Epithelial cell of umbilical artery (primary cell): ENCODE measurements at places on chromosomes 13 and 19. TPM values are rescaled to one million over a fixed set of nuclear protein-coding genes. Genes with fewer than 3 reads are reported as not detected.

The ZFP36 gene
- 0.32 TPM in 1 of 2 replicates, not detected in the other for total RNA-seq

The C5AR2 gene
- not detected in 2 replicates for total RNA-seq

The RNF113B gene
- total RNA-seq: not detected in 2 replicates

The SMG9 gene
- total RNA-seq: 3.2 and 6.1 TPM in 2 replicates

The CGB3 gene
- total RNA-seq: not detected in 2 replicates

The NKPD1 gene
- 0.30 and 0.32 TPM in 2 replicates for total RNA-seq

The GIPC3 gene
- 0.30 and 0.32 TPM in 2 replicates for total RNA-seq

The GAMT gene
- 18.1 and 18.5 TPM in 2 replicates for total RNA-seq

The DHRS12 gene
- 3.0 and 5.2 TPM in 2 replicates for total RNA-seq

The ZNF549 gene
- total RNA-seq: 3.5 and 5.2 TPM in 2 replicates

The CXCL17 gene
- total RNA-seq: not detected in 2 replicates
